ENCODE measurements at places on chromosomes 2 and 18.

GRCh38 chr18:8286303-8286702 is 322.9 kb upstream of the RAB12 start:
- DNase-seq, result no peak

DNA sequence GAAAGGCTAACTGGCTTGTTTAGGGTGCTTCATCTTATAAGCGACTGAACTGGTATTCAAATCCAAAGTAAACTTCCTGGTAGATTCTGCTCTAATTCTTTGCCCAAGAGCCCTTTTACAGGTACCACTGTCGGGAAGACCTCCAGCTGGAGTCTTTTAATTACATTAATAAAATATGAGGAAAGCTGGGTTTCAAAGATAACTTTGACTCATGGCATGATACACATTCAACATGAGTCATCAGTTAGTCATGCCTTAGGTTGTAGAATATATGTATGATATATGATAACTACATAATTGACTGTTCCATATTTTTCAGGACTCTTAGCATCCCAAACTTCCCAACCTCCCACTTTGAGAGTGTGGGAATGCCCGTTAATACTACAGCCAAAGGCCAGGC is 32.3 kb downstream of the ZCCHC2 start:
- DNase-seq, result no peak

DNA sequence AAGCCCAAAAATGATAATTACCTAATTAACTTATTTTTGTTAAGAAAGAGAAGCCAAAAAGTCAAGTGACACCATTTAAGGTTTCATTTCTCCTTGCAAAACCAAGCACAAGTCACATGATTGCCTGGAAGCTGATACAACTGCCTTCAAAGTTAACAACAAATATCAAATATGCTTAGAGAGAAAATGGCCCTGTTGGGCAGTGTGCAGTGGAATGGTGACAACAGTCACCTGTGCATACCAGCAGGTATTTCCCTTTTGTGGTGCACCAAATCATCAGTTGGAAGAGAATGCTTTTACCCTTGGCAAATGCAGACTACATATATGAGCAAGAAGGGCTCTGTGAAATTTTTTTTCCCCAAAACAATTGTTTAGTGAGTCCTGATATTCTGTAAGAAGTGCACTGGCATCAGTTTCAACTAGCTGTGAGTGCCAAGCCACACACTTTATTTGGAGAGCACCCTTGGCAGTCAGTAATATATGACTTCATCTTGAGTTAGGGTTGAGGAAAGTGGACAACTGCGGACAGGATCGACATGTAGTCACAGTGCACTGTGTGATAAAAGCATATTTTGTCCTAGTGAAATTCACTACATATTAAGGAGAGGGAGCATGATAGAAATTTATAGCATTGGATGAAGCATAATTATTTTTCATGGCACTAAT is 74.9 kb upstream of the DOCK10 start:
- no peak for DNase-seq

GRCh38 chr2:191656792-191657191 is 21.1 kb upstream of the NABP1 start:
- no peak for DNase-seq

DNA sequence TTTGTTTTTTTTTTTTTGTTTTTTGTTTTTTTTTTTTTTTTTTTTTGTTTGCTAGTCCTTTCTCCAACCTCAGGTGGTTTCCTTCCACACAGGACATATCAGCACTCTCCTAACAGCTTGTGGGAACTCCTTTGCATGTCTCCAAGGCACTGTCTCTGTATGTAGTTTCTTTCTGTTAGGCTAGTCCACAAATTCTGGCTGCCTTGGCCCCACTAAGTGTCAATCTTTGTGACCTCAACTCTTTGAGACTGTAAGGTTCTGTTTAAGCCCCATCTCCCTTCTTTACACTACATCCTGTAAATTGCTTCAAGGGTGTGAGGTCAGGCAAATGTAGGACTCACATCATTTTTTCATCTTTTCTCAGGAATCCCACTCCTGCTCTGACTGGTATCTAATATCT is 85.1 kb downstream of the NCOA1 start:
- DNase-seq, result no peak

DNA sequence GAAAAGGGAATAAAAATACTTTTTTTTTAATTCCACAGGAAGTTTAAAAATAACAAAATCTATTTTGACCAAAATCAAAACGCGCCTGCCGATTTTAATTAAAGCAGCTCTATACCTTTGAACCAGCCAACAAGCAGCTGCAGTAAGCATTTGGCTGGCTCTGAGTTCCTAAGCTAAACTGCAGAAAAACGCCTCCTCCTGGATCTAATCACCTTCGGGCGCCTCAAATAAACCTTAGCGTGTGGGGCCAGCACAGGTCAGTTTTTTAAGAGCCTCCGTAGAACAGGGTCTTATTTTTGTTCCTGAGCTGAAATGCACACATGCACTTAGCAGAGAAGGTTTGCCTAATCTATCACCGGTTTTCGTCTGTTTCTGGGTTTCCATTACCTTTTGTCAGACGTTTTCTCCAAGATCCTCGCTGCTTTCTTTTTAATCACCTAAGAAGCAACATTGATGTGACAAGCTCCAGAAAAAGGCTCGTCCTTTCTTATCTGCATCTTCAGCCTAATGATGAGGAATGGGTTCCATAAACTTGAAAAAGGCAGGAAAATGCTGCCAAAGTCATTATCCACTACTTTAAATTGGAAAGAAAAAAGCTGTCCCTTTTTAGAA is 64.7 kb upstream of the HNRNPA3 start:
- DNase-seq, result no peak

DNA sequence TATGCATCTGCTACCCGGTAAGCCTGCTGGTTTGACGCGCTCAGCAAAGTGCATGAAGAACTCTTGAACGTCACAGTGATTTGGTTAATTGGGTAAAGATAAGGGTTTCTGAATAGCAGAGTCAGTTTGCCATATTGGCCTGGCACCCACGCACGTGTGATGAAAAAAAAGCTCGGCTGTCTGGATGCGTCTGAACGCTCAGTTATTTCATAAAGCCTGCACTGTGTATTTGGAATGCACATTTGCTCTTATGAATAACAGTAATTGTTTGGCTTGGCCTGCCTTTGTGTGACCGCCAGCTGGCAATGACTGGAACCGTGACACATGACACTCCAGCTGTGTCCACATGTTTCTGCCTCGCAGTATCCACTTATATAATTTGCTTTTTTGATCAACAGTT is 129.2 kb upstream of the MEIS1 start:
- no peak for DNase-seq

DNA sequence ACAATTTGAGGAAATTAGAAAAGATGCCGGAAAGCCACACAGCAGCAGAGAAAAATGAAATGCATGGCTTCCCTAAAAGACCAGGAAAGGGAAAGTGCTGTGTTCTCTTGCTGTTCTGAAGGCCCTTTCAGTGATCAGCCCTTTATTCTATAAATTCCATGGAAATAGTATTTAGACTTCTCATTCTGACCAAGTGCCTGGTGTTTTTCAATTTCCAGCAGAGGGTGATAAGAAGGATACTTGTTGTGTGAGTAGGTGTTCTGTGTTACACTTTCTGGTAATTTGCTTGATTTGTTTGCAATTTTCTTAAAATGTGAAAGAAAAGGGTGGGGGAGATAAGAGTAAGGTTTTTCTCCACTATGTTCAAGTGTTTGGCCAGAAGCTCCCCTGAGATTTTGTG is 504.5 kb downstream of the IRS1 start:
- no peak for DNase-seq

DNA sequence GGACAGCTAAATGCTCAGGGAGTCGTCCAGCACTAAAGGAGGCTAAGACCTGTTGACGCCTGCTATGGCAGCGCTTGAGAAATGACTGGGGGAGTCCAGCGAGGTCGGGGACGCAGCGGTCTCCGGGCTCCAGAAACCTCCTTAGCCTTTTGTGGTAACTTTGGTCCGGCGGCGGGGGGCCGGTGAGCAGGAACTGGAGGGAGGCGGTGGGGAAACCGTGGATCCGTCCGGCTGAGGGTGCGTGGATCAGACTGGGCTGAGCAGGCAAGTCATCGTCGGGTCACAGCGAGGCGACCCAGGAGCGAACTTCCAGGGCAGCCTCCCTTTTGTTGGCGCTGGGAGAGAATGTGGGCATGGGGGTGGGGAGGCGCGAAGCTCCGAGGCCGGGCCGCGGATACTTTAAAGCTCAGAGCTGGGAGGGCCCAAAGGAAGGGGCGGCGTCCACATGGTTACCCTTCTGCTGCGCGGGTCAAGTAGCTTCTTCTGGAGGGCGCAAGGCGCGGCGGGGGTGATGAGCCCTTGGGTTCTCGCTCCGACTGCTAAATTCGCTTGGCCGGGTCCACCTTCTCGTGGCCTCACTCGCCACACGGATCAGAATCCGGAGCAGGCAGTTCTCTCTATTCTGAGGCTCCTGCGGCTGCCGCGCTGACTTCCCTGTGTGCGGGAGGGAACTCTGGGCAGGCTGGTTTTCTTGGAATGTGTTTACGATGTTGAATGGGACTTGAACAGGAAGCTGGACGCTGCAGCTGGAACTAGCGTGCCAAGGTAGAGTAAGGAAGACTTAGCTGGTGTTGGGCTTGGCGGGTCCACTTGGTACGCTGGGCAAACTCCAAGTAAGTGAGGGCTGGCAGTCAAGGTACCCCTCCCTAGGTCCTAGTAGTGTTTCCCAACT is 920 bp downstream of the GULP1 start:
- DNase-seq, result no peak

DNA sequence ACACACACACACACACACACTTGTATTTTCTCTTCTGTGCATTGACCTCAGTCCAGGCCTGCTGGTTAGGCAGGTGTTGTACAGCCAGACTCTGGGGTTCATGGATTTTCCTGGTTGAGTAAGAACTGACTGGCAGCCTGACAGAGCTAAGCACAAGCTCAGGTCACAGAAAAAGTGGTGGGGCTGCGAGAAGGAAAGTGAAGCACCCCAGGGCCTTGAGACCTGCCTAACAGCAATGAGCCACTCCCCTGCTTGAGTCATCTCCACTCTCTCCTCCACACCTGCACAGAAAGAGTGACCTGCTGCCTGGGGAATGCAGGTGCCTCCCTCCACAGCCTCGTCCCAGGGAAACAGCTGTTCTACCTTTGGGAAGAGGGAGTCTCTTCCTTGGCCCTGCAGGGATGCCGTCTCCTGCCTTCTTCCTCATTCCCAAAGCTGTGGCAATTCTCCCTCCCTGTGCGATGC is 91.4 kb upstream of the LGALSL start:
- no peak for DNase-seq

DNA sequence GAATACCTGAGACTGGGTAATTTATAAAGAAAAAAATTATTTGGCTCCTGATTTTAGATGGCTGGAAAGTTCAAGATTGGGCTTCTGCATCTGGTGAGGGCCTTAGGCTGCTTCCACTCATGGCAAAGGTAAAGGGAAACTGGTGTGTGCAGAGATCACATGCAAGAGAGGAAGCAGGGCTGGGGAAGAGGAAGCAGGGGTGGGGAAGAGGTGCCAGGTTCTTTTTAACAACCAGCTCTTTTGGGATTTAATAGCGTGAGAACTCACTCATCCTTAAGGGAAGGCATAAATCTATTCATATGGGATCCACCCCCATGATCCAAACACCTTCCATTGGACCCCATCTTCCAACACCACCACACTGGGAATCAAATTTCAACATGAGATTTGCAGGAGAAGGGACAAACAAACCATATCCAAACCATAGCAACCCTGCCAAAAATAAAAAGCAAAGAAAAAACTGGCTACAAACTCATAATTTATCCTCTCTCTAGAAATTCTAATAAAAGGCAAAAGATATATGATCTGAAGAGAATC is 30.4 kb downstream of the PRKRA start:
- DNase-seq, result no peak

DNA sequence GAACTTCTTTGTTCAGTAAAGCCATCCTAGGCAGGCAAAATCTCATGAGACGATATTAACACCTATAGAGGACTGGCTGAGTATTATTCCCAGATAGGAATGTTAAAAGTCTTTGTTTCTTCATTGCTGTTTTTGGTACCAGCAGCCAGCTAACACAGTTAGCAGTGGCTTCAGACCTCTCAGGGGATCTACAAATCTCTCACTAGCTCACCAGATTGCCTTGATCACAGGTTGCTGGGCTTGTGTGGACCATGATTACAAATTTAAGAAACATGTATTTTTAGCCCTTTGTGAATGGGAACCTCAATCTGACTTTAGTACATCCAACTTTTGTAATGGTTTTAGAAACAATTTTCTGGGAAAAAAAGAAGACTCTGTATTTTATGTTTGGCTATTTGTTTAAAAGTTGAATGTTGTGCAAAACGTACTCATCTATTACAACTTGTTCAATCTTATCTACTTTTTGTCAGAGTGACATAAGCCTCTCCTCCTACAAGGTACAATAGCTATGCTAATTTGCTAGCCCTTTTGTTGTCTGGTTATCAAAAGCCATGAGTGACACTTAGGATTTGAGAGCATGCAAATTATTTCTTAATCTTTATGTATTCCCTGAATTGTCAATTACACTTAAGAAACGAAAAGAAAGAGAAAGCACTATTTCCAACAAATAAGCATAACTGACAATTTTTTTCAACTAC is 693.1 kb downstream of the ERBB4 start:
- DNase-seq, result no peak

GRCh38 chr2:175126661-175127060 is 41.3 kb downstream of the ATF2 start:
- no peak for DNase-seq

DNA sequence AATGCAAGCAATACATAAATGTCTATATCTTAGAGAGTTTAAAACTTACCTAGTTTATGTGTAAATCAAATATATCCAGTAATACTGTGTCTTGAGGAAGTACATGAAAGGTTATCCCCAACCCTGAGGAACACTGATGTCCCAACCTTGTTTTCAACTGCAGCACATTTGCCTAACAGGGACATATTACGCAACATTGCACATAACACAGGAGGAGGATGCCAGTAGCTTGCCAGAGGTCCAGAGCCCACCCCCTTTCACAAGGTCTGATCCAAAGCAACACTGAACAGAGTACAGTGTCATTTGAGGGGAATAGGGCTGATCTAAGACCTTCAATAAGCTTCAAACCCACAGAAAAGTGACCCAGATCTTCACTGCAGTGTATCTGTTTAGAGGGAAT is 678.5 kb downstream of the ARHGAP15 start:
- DNase-seq, result no peak

GRCh38 chr2:33214436-33214835 is 262.0 kb upstream of the RASGRP3 start:
- no peak for DNase-seq

GRCh38 chr2:196957442-196957841 is 30.9 kb upstream of the PGAP1 start:
- DNase-seq, result no peak

GRCh38 chr2:15942711-15943345 is 2.5 kb downstream of the MYCN start:
- DNase-seq, result no peak

- DNase-seq, result no peak
Observed at GRCh38 chr2:235319095-235319494, 174.7 kb upstream of the AGAP1 start.

DNA sequence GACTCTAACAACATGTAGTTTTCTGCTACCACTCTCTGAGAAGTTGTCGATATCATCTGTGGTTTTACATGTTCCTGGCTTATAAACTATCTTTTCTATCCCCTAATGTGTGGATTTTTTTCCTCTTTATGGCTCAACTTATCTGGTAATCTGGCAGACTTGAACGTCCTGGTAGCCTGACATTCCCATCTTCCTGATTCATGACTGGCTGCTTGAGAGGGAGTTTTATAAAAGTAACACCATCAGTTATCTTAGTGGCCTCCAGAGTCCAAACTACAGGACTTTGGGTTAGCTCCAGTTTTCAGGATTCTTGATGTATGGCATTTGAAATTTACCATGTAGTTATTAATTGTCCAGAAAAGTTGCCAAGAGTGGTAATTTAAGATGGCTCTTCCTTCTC is 174.0 kb upstream of the GULP1 start:
- DNase-seq, result no peak

GRCh38 chr18:78721981-78722380 is 257.6 kb upstream of the SALL3 start:
- no peak for DNase-seq
